ENCODE measurements at places on chromosomes 6 and 20. TPM values are rescaled to one million over a fixed set of nuclear protein-coding genes. Genes with fewer than 3 reads are reported as not detected.

GRCh38 chr6:142058551-142059290, 74.0 kb upstream of the GJE1 start:
- no peak for DNase-seq

GRCh38 chr20:25533920-25534700, 51.2 kb downstream of the NINL start:
- no peak for DNase-seq

DNA sequence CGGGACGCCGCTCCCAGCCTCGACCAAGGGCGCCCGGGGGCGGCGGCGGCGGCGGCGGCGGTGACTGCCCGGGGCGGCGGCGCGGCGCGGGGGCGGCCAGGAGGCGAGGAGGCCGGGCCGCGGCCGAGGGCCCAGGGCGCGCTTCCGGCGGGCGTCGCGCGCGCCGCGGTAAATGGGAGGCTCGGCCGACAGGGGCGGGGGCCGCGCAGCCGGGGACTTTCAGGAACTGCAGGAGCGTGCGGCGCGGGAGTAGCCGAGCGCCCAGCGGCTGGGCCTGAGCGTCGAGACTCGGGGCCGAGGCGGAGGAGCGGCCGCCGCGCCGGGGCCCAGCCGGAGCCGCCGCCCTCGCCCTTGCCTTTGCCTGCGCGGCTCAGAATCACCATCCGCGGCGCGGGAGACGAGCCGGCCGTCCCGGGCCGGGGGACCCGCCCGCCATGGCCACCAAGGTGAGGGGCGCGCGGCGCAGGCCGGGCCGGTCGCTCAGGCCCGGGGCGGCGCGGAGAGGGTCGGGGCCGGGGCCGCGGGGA, at the start of gene SNX9:
Gene SNX9 (plus strand): TSS at position 246 of the 527 bp plus-strand sequence. CDS start 189 bp downstream, at position 435.
- peak; percentile 74 for DNase-seq

DNA sequence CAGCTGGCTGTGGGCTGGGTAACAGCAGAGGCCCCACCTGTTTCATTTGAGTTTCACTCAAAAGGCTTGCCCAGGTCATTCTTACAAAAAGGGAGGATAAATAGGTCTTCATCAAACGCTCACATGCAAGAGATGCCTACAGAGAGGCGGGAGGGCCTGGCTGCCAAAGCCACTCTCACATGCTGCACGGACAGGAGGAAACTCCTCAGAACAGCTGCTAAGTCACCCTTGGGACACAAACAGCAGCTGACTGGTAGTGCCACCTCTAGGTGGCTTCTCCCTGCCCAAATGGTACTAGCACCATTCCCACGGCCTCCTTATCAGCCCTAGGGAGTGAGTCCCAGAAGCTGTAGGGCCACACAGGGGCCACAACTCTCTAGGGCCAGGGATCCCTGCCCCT, 23.8 kb downstream of the SLC22A23 start:
- DNase-seq = no peak

DNA sequence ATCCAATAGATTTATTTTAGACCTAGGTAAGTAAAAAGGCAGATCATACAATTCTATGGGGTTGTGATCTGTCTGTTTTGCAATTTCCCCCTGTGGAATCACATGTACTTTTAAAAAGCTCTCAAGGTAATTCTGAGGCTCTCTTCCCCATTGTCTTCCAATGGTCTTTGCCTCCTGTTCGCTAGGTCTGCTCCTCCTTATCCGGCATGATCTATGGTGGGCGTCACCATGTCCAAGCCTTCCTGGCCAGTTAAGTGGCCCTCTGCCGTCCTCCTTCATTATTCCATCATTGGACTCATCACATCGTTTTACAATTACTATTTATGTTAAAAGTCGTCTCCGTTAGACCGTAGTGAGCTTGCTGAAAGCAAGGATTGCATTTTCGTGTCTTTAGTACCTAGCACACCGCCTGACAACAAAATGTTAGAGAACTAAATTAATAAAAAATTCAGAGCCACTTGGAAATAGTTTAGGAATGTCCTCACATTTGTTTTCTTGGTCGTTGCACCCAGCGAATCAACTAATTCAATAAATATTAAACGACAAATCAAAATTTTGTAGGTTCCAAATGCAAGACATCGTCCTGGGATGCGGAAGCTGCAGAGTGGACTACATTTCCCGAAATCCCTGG, 2.2 kb upstream of the STXBP5 start:
- DNase-seq = peak; percentile 50

- peak; percentile 75 for DNase-seq
These were observed 81.1 kb downstream of the ATP9A start for GRCh38 chr20:51687108-51687507.

GRCh38 chr6:153994004-153994403, 45.0 kb upstream of the OPRM1 start:
- no peak for DNase-seq

GRCh38 chr6:41157323-41157722, 3.2 kb upstream of the TREML1 start:
- DNase-seq = no peak

Gene EDN1
- polyA plus RNA-seq = 10.1 TPM

Gene ACSS1
- 3.4 TPM for polyA plus RNA-seq

Gene IMPG1
- 0.17 TPM for polyA plus RNA-seq

Gene PDYN
- polyA plus RNA-seq = not detected

Gene GSTA2
- not detected for polyA plus RNA-seq

Gene AGER
- polyA plus RNA-seq = 0.78 TPM

Gene TRIM40
- not detected for polyA plus RNA-seq

DNA sequence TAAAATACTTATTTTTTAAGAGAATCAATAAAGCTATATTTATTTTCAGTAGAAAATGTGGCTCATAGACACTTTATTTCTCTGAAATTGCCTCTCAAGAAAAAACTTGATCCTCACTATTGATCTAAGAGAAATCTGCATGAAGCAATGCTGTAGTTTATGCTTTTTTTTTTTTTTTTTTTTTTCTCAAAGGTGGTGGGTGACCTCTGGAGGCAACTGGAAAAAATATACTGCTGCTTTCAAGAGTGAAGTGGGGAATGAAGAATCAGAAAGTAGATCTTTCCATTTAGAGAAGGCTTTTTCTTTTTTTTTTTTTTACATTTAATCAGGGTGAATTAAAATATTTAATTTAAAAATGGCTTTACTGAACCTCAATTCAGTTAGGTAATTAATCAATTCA, 169.3 kb downstream of the SLC16A10 start:
- DNase-seq = peak; percentile 27

GRCh38 chr6:37019065-37019450, 13.6 kb downstream of the FGD2 start:
- DNase-seq = no peak

- no peak for DNase-seq
These were observed 58.3 kb downstream of the LY86 start for GRCh38 chr6:6646859-6647258.

Gene PPP1R3G
- polyA plus RNA-seq = 0.10 TPM

Gene POPDC3
- 18.6 TPM for polyA plus RNA-seq

Gene SIGLEC1
- not detected for polyA plus RNA-seq

DNA sequence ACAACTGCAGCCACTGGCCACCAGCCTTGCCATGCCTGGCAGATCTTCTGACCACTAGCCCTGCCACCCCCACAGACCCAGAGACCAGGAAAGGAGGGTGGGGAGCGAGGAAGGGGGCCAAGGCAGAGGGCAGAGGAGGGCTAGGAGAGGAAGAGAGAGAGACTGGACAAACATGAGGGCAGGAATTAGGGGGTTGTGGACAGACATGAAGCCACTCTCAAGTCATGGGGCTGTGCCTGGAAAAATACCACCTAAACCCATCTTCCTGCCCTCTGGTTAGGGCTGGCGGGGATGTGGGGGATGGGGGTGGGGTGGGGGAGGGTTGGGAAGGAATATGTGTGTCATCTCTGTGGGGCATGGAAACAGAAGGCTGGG, 1.4 kb upstream of the SLC29A1 start:
- DNase-seq = no peak

DNA sequence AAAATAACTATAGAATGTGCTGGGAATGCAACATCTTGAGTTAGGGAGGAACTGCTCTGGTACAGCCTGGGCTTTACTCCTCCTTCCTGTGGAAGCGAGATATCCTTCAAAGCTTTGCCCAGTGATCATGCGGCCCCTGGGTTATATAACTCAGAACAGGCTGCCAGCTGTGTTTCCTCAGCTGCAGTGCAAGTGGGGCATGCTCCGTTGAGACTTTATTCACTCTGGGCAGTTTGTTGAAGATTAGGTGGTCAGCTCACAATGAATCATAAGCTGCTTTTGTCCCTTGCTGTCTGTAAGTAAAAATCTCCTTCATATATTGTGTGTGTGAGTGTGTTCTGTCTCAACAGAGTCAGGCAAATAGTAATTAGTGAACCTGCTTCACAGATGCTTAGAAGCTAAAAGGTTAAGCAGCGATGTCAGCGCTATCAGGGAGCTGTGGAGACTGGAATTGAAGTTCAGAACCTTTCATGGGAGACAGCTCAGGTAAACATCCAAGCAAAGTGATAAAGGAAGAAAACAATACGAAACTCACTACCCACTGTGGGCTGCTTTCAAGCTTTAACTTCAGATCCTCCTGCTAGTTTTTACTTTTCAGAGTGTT, 688.4 kb downstream of the HTR1B start:
- peak; percentile 0 for DNase-seq

Gene SRMS
- not detected for polyA plus RNA-seq

Gene PTCRA
- not detected for polyA plus RNA-seq

DNA sequence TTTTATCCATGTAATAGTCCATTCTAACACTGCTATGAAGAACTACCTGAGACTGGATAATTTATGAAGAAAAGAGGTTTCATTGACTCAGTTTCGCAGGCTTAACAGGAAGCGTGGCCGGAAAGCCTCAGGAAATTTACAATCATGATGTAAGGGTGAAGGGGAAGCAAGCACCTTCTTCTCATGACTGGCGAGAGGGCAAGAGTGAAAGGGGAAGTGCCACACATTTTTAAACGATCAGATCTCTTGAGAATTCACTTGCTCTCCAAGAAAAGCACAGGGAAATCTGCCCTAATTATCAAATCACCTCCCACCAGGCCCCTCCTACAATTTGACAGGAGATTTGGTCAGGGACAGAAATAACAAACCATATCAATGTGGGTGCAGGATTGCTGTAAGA, 859.7 kb downstream of the EPHA7 start:
- no peak for DNase-seq

Gene BHLHE23
- polyA plus RNA-seq = not detected

Gene MYCT1
- polyA plus RNA-seq = 0.08 TPM

GRCh38 chr6:127100510-127101140, 17.8 kb upstream of the RSPO3 start:
- peak; percentile 63 for DNase-seq

Gene TSPYL4
- 25.0 TPM for polyA plus RNA-seq

GRCh38 chr6:6494677-6495076, 93.8 kb upstream of the LY86 start:
- no peak for DNase-seq

Gene LY86
- polyA plus RNA-seq = not detected

- peak; percentile 41 for DNase-seq
These were observed 90.0 kb downstream of the SASH1 start for GRCh38 chr6:148432462-148433195.
